NCI-H2081 (cell line): ENCODE measurements at places on chromosomes 7 and 10.
A peak's percentile ranks its signal among the peaks of the same experiment; 100 is the strongest.

GRCh38 chr10:70856454-70856853 lies 31.9 kb downstream of the PCBD1 start:
- DNase-seq, result no peak

DNA sequence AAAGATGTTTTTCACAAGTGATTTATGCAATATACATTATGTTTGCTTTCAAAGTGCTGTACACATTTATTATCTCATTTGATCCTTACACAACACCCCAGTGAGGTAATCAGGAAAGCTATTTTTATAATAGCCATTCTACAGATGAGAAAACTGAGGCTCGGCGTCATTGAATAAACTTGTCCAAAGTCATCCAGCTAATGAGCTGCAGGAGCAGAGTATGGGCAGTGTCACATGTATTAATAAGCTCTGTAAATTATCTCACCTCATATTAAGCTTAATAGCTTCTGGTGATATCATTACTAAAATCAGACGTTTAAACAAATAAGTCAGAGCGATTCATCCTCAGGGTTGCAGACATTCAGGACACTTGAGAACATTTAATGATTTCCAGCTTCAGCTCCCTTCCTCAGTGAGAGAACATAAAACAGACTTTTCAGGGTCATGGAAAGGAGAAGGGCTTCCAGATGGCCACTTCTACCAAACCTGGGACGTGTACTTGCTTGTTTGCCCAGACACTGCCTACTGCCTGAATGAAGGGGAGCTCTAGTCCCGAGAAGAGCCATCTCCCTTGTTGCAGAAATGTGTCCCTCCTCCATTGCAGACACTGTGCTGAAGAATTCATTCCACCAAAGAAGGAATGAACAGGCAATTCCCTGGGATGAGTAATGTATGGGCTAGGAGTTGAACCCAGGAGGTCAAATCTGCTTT lies 20.5 kb upstream of the FZD1 start:
- DNase-seq, result no peak

- DNase-seq, result no peak
Measured at GRCh38 chr10:58894929-58895328, 281.5 kb upstream of the PHYHIPL start.

- no peak for DNase-seq
Measured at GRCh38 chr7:75937958-75938786, 23.2 kb downstream of the POR start.

DNA sequence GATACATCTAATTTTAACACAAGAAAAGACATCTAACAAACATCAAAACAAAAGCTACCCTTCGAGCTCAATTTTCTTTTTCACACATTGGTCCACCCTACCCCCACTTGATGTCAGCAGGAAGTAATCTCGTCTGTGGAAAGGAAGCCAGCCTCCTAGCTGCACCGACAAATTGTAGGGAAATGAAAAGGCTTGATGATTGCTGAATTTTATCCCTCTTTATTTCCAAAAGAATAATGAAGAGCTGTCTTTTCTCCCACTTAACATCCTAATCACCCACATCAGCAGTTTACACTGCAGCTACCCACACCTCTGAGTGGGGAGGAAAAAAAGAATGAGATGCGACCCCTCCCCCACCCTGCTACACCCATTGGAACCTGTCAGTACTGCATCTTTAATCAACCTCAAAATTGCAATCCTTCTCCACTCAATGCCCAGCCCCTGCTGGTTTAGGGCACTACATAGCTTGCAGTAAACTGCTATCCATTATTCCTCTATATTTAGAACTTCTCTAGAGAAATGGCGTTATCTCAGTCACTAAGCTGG lies 10.6 kb upstream of the CPVL start:
- peak; percentile 23 for DNase-seq

GRCh38 chr7:87498893-87499292 lies 23.4 kb upstream of the ABCB4 start:
- DNase-seq, result no peak

- DNase-seq, result no peak
Measured at GRCh38 chr7:45153233-45153632, 4.4 kb upstream of the RAMP3 start.
